ENCODE measurements at places on chromosomes 12 and 14.

DNA sequence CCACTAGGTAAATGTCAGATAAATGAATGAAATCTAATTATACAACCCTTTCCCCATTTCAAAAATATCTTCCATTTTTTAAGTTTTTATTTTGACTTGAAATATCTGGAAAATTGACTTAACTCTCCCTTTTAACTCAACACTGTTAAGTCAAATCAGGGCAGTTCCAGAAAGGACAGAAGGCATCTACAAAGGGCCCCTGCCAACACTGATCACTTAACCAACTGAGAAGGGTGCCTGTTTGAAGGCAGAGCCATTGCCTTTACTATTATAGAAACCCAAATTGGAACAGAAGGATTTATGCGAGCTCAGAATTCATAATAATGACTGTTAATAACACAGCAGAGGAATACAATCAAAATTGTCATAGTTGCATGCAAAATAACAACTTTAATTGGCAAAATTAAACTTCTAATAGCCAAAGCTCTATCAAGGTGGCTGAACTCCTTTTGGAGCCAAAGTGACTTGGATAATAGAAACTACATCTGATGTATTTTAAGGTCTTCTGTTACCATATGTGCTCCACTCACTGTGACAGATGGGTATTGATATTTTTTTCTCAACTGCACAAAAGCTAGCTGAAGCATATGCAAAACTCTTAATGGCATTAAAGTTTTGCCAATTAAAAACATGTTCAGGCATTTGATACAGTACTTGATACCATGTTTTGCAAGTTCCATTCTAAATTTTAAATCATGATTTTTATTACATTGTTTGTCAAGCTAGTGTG lies 383.8 kb downstream of the NOVA1 start:
- DNase-seq: no peak

GRCh38 chr12:109137055-109137454 lies 20.7 kb downstream of the ACACB start:
- DNase-seq: no peak

DNA sequence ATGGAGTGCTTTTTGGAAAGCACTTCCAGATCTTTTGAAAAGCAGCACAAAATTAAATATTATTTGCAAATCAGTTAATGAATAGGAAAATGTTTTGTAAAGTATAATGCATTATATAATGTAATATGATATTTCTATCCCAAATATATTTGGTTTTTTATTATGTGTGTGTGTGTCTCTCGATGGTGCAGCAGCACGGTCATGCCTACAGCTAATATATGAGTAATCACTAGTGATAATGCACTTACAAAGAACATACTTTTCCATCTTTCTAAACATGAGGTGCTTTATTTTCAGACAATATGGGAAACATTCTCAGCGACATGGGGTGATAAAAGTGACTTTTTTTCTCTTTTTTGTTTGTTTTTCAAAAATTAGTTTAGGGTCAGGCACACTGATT lies 1.3 kb upstream of the EEA1 start:
- DNase-seq: no peak

GRCh38 chr12:104958805-104959334 lies 780 bp upstream of the SLC41A2 start:
- no peak for DNase-seq

DNA sequence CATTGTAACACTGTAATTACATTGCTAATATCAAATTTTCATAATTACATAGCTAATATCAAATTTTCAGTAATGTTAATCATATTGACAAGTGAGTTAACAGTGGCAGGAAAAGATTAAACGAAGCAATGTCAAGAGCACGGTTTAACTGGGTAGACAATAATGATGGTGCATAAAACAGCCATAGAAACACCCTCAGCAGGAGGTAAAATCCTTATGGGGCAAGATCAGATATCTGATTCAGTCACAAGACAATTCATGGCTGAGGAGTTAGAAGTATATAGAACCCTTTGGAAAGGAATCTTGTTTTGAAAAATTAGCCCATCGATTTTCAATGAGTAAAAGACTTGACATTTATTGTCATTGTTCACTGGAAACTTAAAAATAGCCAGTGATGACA lies 190.6 kb downstream of the SLC2A13 start:
- DNase-seq: no peak

DNA sequence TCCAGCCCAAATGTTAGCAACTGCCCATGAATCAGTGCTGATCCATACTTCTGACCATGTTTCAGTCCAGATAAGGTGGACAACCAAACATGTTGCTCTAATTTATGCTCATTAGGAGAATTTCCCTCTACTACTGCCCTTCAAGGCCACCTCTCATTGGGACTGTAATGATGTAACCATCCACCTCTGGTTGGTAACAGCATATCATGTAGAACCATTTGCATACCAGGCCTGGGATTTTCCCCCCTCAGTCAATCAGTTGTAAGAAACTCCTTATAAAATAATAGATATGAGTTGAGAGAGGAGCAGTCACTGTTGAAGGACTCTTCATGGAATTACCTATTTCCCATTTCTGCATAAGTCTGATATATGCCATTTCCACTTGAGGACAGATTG lies 17.8 kb upstream of the YAF2 start:
- no peak for DNase-seq

GRCh38 chr14:21194597-21194996 lies 38.7 kb upstream of the OR5AU1 start:
- DNase-seq: no peak

GRCh38 chr12:22287776-22288621 lies 46.5 kb downstream of the ST8SIA1 start:
- DNase-seq: peak; percentile 75

DNA sequence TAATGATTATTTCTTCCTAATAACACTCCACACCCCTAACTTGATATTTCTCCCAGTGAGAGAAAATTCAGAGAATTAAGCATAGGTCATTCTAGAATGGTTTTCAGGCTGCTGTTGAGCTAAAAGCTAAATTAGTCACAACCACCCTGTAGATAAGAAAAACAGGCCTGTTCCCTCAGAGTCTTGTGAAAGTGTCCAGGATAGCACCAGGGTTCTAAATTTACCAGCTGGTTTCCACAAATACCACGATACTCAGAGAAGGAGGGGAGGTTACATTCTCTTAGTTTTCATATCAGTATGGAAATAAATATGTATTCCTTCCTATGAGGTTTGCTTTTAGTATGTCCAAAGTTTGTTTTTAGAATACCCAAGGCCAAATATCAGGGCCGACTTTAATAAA lies 66.0 kb upstream of the YARS2 start:
- no peak for DNase-seq

DNA sequence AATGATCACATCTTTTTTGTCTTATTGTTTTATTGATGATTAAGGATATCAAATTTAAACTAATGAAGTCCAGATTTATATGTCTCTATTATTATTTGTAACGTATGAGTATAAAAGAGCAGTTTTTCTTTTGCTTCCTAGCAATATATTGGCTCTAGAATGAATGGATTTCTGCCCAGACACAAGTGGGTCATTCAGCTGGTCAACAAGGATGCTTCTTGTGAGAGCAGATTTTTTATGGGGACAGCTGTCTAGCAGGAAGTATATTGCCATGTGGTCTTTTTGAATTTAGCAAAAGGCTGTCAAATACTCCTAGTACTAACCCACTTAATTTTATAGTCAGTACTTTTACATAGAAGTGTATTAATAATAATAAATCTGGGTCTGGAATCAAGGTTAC lies 1071.1 kb upstream of the FLRT2 start:
- DNase-seq: no peak

DNA sequence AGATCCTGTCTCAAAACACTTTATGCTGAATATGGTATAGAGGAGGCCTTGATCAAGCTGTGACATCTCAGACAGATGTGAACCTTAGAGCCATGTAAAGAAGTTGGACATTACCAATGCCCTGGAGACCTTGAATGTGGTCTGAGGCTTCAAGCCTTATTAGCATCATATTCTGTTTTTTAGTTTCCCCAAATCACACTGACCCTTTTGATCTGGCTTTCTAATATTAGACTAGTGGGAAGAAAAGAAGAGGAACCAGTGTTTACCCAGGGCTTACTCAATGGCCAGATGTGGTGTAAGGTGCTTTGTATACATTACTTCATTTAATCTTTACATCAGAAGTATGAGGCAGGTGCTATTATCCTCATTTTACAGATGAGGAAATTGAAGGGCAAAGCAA lies 10.6 kb upstream of the TBPL2 start:
- DNase-seq: no peak

DNA sequence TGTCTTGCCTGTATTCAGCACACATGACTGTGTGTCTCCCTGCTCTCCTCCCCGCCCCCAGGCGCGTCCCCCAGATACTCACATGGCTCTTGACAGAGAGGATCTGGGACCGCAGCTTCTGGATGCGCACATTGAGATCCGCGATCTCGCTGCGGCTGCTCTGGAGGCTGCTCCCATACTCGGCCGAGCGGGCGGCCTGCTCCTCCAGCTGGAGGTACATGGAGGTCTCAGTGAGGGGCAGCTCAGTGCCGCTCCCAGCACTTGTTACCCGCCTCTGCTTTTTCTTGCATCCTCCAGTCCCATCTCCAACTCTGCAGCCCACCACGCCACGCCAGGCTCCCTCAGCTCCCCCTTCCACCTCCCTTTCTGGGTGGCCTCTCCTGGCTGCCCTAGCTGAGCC lies 18.9 kb downstream of the KRT80 start:
- DNase-seq: no peak

- DNase-seq: no peak
These were observed 427.8 kb downstream of the BTG1 start for GRCh38 chr12:91717804-91718203.

GRCh38 chr14:28704153-28704552 lies 62.4 kb upstream of the FOXG1 start:
- DNase-seq: no peak

GRCh38 chr12:4387607-4388006 lies 8.1 kb upstream of the FGF23 start:
- no peak for DNase-seq

DNA sequence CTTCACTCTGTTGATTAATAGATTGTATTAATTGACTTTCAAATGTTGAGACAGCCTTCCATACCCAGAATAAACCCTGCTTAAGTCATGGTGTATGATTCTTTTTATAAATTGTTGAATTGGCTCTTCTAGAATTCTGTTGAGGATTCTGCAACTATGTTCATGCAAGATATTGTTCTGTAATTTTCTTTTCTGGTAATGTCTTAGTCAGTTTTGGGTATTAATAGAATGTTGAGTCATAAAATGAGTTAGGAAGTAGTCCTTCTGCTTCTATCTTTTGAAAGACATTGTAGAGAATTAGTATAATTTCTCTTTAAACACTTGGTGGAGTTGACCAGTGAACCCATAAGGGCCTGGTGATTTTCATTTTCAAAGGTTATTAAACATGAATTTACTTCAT lies 958.9 kb downstream of the LRFN5 start:
- DNase-seq: no peak

DNA sequence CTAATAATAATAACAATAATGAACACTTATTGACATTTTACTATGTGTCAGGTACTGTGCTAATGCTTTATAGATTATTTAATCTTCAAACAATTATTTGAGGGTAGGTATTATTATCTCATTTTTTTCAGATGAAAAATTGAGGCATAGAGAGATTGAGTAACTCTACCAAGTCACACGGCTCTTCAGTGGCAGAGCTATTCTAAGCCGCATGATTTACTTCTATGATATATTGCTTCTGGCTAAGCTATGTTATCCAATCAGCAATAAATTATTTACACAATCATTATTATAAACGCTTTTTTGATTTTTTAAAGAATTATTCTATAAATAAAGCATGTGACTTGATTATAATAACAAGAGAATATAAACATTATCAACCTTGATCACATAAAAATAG lies 80.0 kb downstream of the TMEM30B start:
- DNase-seq: no peak

DNA sequence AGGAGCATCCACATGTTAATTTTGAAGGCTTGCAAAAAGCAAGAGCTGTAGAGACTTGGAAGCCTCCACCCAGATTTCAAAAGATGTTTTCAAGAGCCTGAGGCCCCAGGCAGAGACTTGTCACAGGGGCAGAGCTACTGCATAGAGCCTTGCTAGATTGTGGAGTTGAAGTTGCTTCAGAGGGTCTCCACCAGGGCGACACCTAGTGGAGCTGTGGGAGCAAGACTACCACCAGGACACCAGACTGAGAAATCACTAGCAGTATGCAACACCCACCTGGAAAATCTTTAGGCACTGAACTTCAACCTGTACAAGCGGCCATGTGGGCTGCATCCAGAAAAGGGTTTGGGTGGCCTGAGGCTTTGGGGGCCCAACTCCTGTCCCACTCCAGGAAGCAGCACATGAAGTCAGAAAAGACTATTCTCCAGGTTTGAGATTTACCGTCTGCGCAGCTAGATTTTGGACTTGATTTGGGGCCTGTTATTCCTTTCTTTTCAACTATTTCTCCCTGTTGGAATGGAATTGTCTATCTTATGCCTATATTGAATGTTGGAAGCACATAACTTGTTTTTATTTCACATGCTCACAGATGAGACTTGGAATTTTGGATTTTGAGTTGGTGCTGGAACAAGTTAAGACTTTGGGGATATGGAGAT lies 508.6 kb downstream of the FLRT2 start:
- peak; percentile 50 for DNase-seq

DNA sequence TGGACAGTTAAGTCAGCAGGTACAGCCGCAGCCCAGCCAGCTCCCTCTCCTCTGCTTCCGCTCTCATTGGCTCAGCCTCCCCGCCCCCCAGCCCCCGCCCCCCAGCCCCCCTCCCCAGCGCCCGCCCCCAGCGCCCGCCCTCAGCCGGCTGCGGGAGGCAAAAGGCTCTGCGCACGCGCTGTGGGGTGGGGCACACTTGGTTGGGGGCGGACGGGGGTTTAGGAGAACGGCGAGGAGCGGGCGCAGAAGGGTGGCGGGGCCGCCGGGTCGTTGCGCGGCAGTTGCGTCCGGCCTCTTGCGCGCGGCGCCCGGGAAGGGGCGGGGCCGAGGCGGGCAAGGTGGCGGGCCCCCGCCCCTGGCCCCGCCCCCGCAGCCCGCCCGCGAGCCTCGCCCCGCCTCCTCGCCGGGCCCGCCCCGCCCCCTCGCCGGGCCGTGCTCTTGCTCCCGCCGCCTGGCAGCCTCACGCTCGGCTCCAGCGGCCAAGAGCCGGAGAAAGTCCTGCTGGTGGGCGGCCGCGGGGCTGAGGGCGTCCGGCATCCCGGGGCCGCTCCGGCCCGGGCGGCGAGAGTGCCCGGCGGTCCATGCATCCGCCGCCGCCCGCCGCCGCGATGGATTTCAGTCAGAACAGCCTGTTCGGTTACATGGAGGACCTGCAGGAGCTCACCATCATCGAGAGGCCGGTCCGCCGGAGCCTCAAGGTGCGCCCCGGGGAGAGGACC lies at the start of gene PPP4R4:
PPP4R4 (plus strand) TSS at position 438 of the 719 bp plus-strand sequence; CDS start at position 582, 144 bp downstream.
- DNase-seq: peak; percentile 95

DNA sequence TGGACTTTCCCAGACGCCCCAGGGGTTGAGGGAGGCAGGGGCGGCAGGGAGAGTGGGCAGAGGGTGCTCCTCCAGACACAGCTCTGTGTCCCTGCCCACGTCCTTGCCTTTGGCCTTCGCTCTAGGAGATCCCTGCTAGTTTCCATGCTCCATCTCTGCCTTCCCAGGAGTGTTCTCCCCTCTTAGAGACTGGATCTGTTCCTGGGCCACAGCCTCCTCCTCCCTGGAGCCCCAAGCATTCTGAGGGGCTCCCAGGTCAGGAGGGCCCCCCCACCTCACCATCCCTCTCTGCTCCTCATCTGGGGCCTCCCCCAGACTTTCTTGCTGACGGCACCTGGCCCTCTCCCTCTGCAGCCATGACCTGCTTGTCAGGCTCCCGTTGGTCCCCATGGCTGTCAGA lies 216.0 kb upstream of the FKBP4 start:
- no peak for DNase-seq

GRCh38 chr12:49232940-49233841 lies 31.7 kb upstream of the TUBA1C start:
- peak; percentile 41 for DNase-seq

Data from common myeloid progenitor, CD34-positive (primary cell).